ENCODE measurements at places on chromosomes 6 and 20.
A peak's percentile ranks its signal among the peaks of the same experiment; 100 is the strongest.

GRCh38 chr20:5222919-5223634 is 93.7 kb downstream of the PROKR2 start:
- peak; percentile 13 for DNase-seq

DNA sequence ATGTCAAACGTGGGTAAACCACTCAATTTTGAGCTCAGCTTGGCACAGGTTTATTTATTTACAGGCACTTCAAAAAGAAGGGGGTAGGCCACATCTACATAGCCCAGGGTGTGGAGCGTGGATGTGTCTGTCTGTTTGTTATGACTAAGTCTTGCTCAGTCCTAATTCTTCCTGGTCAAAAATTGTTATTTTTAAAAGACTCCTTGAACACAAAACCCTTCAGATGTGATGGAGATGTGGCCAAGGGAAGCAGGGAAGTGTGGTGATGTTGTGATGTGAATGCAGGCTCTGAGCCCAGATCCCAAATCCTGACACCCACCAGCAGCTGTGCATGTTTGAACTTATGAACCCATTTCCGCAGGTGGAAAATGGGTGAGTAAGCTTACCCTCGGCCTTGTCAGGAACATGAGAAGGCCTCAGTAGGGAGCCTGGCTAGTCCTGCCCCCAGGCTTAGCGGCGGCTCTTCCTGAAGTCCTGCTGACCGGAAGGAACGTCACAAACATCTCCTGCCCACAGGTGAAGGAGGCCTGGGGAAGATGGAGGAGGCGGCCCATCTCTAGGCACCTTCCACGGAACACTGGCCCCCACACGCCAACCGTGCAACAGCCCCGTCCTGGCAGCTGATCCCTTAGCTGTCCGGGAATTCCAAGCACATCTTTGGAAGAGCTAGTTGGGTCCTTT is 119.7 kb downstream of the MYLK4 start:
- no peak for DNase-seq

GRCh38 chr6:161266513-161267230 is 7.2 kb downstream of the AGPAT4 start:
- DNase-seq: no peak

GRCh38 chr6:166596776-166597507 is 10.5 kb upstream of the RAMACL start:
- no peak for DNase-seq

- DNase-seq: no peak
Observed at GRCh38 chr6:128521282-128521632, 858 bp upstream of the PTPRK start.

DNA sequence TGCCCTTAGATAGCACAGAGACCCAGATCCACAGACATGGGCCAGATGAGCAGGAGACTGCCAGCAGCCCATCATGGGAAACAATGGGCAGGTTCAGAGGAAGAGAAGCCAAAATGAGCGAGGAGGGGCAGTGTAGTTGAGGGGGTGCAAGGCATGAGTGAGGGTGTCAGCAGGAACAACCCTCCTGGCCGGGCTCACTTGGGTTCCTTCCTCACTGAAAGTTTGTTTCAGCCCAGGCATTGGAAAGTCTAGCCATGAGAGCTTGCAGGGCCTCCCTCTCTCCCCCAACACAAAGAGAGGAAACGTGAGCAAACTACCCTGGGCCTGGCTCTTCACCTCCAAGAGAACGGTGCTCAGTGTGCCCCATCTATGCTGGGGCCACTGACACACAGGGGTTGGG is 48.0 kb downstream of the CDH26 start:
- DNase-seq: no peak

DNA sequence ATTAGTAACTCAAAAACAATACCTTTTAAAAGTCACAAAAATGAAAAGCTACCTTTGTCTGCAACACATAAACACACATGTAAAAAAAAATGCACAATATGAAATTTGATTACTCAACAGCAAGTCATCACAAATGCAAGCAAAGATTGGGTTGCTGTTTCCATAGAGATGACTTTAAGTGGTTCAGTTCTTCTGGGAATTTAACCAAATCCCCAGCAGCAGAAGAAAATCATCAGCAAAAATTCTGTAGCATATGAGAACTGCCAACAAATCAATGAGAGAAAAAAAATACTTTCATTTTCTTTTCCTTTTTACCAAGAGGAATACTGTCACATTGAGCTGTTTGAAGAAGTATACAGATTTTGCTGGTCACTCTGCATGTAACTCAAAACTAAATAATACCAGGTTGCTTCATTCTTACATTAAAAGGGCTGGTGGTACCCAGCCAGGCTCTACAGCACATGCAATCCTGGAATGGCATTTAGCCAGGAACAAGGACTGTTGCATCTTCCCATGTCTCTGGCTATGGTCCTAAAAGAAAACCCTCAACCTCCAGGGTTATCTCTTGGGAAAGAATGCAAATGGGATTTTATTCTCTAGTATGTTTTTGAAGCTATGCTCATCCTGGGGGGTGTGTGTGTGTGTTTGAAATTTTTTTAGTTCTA is 158.3 kb downstream of the OPRM1 start:
- peak; percentile 9 for DNase-seq

GRCh38 chr20:26214991-26215390 is 518.3 kb upstream of the ZNF337 start:
- DNase-seq: no peak

DNA sequence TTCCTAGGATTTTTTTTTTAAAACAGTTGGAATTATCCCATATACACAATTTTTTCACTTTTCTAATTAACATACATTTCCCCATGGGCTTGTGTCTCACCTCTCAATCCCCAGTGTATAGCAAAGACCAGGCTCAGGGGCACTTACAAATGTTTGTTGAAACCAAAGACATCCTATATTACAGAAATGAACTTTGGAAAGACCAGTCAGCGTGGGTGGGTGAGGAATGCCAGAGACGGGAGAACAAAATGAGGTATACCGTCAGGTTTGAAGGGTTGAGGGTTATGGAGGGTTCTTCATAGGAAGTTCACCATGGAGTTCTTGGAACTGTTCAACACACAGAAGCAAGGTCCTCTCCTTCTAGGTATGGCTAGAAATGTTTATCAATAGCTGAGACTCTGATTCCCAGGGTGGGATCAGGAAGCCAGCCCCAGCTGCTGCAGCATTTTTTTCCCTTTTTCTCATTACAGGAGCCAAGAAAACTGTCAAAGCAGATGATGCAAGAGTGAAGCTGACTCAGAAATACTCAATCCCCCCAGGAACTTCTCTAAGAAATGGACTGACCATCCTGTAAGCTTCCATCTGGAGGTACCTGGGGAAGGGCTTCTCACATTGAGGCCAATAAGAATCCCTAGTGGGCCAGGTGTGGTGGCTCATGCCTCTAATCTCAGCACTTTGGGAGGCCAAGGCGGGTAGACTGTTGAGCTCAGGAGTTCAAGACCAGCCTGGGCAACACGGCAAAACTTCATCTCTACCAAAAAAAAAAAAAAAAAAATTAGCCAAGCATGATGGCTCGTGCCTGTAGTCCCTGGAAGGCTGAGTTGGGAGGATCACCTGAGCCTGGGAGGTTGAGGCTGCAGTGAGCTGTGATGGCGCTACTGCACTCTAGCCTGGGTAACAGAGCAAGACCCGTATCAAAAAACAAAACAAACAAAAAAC is 15.9 kb upstream of the TBC1D20 start:
- no peak for DNase-seq

GRCh38 chr6:159676890-159677505 is 16.0 kb downstream of the SOD2 start:
- DNase-seq: no peak

GRCh38 chr20:15674253-15675060 is 898.8 kb downstream of the KIF16B start:
- DNase-seq: no peak

DNA sequence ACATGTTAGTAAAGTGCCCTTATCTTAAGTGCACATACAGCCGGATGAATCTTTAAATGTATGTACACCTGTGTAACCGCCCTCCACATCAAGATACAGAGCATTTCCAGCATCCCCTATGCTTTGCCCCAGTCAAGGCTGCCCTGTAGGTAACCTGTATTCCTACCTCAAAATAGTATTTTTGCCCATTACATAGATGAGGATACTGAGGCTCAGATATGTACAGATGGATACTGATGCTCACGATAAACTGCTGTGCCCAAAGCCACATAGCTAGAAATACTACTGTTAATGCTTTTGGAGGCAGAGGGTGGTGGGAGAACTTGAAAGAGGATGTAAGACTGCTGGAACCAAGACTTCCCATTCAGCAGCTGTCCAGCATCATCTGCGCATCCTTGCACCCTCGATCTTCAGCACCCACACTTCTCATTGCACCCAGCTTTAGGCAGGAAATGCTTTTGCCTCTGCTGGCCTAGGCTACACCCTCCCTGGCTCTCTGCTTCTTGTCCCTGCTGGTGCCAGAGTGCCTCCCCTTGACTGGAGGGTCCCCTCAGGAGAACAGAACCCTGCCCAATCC is 27.0 kb upstream of the ZFAND3 start:
- DNase-seq: no peak

DNA sequence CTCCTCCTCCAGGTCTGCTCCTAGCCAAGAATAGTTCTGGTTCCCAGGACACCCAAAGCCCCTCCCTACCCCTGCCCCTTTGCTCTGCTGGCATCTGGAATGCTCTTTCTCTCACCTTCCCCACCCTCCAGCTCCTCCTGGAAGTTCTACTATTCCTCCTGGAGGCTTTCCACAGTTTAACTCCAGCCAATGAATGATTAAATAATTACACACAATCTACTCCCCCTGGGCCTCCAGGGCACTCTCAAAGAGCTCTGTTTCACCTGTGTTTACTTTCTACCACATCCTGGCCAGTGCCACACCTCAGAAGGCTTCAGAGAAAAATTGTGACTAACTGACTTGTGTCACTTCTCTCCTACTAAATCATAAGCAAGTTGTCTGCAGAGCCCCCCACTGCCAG is 36.2 kb downstream of the GCM1 start:
- no peak for DNase-seq

DNA sequence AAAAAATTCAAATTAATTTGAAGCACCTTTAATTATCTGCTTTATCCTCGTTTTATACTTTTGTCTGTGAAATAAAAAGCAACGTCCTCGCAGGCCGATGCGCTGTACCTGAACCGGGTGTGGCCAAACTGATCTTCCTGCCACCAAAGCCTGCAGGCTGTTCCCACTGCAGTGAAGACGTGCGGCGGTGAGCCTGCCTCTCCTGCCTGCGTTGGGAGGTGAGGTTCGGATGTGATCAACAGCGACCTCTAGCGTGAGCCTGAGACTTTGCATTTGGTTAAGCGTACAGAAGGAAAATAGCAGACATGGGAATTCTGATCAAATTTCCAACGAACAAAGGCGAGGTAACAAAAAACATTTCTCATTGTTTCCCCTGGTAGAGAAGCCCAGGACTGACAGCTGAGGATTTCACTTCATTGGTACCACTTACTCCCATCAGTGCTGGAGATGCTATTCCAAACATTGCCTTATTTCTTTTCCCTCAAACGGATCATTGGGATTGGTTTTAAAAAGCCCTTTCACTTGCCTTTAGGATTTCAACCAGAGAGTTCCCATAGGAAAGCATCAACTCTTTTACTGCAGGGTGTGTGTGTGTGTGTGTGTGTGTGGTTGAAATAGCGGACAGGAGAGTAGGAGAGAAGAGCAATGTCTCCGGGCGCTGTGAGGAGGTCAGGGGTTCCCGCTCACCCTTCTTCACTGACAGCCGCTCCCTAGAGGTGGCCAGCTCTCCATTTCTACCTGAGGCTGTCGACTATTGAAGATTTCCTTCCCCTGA is 56.6 kb upstream of the CCN6 start:
- DNase-seq: no peak

- no peak for DNase-seq
Observed at GRCh38 chr6:166692723-166693302, 65.8 kb upstream of the RPS6KA2 start.

DNA sequence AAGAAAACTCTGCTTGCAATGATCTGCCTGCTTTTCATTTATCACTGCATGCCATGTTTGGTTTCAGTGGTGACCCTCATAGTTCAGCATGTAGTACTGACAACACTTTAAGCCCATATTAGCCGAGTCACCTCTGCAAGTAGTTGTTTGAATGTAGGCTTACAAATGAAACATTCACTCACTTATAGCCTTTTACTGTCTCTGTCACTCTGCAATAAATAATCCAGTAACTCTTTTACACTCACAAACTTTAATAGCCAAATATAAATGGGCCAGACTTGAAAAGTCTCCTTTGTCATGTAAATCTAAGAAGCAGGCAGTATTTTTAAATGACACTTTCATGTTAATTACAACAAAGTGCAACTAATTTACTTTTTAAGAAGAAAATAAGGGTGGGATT is 1460.0 kb upstream of the ADGRB3 start:
- DNase-seq: no peak

- DNase-seq: no peak
Observed at GRCh38 chr20:48339190-48339985, 488.4 kb downstream of the PREX1 start.

DNA sequence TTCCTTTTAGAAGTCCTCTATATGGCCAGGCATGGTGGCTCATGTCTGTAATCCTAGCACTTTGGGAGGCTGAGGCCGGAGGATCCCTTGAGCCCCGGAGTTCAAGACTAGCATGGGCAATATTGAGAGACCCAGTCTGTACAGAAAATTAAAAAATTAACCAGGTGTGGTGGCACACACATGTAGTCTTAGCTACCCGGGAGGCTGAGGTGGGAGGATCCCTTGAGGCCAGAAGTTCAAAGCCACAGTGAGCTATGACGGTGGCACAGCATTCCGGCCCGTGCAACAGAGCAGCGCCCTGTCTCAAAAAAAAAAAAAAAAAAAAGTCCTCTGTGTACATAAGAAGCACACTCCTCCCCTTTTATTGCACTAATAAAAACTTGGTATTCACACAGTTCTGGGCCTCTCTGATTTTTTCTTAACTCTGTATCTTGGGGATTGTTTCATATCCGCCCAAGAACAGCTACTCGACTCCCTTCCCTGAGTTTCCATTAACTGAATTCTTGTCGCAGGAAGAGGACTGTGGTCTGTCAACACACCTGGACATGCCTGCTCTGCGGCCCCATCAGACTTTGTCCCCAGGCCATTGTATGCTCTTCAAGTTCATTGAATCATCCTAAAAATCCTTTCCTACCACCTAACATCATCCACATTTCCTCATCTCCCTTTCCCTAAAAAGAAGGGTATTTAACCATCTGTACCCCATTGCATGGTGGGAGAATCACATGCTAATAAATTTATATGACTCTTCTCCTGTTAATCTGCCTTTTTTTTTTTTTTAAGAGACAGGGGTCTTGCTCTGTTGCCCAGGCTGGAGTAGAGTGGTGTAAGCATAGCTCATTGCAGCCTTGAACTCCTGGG is 25.9 kb upstream of the PPP1R3G start:
- DNase-seq: no peak

DNA sequence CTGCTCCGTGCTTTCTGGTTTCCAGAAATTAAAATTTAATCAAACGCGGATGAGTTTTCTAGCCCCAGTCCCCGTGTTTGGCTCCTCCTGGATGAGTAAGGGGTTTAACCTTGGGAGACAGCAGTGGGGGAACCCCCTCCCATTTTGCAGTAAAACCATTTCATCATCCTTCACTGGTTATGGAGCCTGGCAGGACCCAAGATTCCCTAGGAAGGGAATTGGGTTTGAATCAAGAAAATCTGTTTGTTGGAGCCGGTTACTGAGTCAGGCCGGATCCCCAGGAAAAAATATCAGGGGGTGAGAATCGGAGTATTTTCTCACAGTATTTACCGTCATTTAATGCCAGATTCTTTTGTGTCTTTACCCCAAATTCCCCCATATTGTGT is 754 bp downstream of the YWHAB start:
- no peak for DNase-seq

- no peak for DNase-seq
Observed at GRCh38 chr6:136037242-136037875, 185.9 kb downstream of the PDE7B start.

Measured in BJ (cell line).